Renal cortical epithelial cell (primary cell): ENCODE measurements at places on chromosomes 5 and 9.

- no peak for DNase-seq
These were observed 5.2 kb upstream of the GRHPR start for GRCh38 chr9:37417252-37417803.

GRCh38 chr9:94904806-94905205 lies 178.3 kb downstream of the AOPEP start:
- DNase-seq: no peak

- no peak for DNase-seq
These were observed 24.9 kb upstream of the UNC5A start for GRCh38 chr5:176785184-176786145.

GRCh38 chr5:35853631-35854030 lies 3.1 kb upstream of the IL7R start:
- DNase-seq: peak; percentile 11

GRCh38 chr9:11206925-11207324 lies 594.1 kb upstream of the PTPRD start:
- no peak for DNase-seq

DNA sequence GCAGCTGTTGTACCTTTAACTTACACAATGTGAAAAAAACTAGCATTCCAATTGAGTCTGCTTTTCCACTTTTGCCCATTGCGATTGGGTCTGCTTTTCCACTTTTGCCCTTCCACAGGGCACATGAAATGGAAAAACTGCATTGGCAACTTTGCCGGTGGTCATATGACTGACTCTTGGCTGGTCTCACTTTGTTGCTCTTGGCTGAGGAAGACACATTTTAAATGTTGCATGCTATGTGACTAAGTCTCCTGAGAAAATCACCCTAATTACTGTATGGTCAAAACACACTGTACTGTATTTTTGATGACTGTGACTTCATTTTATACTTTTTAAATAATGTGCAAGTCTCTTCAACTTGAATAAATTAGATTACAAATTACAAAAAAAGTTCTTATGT lies 1.6 kb upstream of the OXCT1 start:
- peak; percentile 79 for DNase-seq

DNA sequence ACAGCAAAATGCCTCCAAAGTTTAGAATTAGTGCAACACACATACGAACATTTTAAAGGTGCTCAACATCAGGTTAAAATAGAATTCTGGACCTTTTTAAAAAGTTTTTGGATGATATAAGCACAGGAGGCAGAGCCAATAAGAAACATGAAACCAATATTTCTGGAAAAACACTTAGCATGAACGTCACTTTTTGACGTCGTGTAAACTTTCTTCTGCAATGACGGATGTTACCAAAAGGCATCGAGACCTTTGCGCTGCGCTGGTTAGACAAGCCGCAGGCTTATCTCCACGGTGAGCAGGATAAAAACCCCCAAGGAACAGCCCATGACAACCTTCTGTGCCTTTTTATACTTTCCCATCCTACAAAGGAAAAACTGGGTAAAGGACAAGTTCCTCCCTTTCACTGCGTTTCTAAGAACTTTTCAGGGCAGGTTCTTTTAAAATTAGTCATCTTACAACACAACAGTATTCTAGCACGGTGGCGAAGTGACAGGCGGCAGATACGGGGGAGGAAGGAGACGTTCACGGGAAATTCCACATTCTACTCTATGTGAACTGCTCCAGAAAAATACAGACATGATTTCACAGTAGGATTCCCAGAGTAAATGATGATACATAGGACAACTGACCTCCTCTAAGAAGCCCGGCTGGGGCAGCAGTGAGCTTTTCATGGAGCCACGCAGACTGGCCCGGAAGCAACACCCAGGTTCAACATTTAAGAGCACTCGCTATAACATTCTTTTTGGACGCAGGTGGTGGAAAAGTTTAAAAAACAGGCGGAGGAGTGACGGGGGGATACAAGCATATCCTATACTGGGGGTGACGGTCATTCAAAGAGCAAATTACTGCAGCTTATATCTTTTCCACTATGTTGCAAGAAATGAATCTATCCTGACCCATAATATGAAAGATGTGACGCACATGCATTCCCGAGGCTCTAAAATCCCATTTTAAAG lies 52.4 kb downstream of the USP20 start:
- DNase-seq: no peak

GRCh38 chr5:132370971-132371602 lies 1.6 kb downstream of the SLC22A5 start:
- DNase-seq: no peak

DNA sequence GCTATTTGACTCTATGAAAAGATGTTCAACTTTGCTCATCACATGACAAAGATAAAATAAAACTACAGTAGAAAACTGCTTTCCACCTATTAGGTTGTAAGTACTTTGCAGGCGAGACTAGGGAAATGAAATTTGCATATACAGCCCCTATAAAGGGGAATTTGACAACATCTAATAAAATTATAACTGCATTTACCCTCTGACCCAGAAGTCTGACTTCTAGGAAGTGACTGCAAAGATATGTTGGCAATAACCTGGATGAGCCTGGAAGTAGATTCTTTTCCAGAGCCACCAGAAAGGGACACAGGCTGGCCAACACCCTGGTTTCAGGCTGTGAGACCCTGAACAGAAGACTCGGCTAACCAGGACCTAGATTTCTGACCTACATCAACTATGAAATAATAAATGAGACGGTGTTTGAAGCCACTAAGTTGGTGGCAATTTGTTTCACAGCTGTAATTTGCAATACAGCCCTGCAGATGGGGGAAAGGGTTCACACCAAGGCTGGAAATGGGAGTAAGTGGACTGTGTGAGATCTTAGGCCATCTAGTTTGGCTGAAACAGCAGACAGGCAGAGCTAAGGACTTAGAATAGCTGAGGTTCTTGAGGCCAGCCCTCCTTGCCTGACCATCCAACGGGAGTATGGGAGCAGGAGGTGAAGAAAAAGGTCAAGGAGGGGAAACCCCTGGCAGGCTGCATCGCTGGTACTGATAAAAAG lies 106.6 kb downstream of the SIL1 start:
- no peak for DNase-seq

- DNase-seq: no peak
These were observed 10.6 kb upstream of the PPP1R26 start for GRCh38 chr9:135468854-135469521.

DNA sequence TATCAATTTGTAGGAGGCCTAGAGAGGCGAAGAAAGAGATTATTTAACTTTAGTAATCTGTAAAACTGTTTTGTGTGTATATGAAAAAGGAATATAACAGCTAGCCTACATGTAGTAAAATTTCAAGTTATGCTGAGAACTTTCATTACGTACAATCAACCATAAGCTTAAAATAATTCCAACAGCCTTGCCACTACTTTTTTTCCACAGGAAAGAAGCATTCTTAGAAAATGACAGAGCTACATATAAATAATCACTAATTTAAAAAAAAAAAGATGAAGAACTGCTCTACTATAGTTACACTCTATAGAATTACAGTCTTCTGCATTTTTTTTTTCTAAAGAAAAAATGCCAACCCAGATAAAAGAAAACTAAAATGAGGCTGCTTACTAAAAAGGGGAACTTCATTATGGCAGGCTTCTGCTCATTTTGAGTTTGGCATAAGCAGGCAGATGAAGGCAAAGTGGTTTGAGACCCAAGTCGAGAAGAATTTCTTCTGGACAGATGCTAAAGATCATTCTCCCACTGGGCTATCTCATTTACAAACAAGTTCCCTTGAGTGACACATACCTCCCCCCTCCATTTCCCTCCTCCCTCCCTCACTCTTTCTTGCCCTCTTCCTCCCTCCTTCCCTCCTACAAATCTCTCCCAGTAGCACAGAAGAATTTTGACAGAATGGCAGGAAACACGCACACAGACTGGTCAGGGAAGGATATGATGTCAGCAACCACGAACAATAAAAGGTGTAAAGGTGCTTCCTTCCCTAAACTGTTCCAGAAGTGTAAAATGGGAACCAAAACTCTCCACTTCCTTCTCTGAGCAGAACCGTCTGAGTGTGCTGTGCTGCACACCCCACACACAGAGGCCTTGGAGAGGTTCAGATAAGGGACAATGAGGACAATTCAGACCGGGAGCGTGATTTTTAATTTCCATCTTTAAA lies 56.1 kb downstream of the MEF2C start:
- DNase-seq: peak; percentile 56

- no peak for DNase-seq
These were observed 66.4 kb upstream of the PIK3R1 start for GRCh38 chr5:68149189-68149588.

- DNase-seq: no peak
These were observed 56.4 kb downstream of the GTF3C4 start for GRCh38 chr9:132726576-132727130.

DNA sequence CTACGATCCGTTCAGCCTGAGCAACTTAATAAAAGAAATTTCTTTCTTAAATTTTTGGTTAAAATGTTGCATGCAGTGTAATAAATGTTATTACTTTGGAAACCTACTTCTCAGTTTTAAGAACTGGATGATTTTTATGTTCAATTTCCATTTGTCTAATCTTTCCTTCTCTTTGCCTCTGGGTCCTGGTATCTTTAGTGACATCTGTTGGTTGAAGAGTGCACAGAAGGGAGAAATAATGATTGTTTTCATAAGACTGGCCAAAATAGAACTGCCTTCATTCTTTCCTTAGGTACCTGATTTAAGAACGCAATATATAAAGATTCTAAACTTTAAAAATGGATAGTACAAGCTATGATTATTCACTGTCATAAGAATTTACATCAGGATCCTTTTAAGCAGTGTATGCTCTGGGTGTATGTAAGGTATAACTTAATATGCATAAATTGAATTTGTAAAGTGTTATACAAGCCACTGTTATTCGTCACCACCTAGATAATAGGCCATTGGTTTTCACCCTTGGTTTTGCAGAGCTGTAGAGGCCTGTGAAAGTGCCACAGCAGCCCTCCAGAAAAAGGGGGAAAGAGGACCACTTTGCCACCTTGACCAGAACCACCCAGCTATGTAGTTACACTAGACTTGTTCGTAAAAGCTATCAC lies 82.8 kb upstream of the TLX3 start:
- DNase-seq: peak; percentile 13

- DNase-seq: peak; percentile 55
These were observed 39.1 kb downstream of the COL23A1 start for GRCh38 chr5:178551059-178551458.

GRCh38 chr5:126594748-126595485 lies at the start of gene ALDH7A1:
ALDH7A1 (minus strand) TSS chr5:126595219; CDS start chr5:126595198, 21 bp downstream.
- DNase-seq: peak; percentile 86

DNA sequence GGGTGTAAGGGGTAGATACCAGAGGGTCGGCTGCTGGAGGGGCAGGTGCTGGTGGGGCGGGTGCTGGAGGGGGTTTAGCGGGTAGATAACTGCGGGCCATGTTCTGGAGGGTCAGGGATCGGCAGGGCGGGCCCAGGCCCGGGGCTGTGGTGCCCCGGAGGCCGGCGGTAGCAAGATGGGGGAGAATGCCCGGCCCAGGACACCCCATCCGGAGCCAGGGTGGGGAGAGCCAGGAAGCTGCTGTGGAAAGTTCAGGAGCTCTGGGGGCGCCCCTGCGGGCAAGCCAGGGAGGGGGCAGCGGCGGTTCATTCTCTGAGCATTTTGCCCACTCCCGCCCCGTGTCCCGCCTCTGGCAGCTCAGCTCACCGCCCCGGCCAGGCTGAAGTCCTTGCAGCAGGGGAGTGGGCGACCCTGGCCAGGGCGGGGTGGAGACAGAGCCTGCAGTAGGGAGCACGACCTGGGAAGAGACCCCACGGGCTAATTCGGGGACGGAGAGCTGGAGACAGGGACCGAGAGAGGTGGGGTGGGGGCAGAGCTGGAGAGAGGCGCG lies 538 bp downstream of the PRRT1B start:
- DNase-seq: no peak

DNA sequence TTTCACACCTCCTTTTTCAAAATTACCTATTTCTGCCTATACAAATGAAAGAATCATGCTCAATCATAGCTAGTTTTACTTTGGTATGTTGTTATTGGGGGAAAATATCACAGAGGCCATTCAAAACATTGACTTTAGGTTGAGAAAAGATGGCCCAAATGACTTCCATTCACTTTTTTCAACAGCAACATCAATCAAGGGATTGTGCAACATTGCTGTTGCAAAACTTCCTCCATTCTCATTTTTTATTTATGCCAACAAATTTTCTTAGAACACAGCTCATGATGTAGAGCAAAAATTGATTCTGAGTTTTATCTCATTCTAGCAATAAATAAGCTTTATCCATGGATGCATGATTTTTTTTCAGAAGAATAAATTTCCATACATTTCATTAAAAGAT lies 93.6 kb upstream of the RORB start:
- DNase-seq: no peak

DNA sequence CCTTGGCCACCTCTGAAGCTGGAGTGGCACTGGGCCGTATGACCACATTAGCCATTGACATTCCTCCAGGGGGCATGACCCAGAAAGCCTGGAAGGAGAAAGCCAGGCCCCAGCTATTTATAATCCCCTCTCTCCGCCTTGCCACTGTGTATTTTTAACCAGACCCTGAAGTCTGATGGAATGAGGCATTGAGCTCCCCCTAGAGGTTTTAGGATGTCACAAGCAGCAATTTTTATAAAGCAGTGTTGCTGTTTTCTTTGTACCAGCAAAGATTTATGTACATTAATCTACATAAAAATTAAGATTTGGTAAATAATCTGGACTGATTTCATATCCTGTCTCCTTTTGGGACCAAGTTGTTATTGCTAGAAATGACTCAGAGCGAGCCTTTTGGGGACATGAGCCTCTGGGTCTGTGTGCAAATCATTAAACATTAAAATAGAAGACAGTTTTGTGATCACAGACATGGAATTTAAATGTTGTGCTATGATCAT lies 127.1 kb downstream of the TRIO start:
- peak; percentile 75 for DNase-seq

DNA sequence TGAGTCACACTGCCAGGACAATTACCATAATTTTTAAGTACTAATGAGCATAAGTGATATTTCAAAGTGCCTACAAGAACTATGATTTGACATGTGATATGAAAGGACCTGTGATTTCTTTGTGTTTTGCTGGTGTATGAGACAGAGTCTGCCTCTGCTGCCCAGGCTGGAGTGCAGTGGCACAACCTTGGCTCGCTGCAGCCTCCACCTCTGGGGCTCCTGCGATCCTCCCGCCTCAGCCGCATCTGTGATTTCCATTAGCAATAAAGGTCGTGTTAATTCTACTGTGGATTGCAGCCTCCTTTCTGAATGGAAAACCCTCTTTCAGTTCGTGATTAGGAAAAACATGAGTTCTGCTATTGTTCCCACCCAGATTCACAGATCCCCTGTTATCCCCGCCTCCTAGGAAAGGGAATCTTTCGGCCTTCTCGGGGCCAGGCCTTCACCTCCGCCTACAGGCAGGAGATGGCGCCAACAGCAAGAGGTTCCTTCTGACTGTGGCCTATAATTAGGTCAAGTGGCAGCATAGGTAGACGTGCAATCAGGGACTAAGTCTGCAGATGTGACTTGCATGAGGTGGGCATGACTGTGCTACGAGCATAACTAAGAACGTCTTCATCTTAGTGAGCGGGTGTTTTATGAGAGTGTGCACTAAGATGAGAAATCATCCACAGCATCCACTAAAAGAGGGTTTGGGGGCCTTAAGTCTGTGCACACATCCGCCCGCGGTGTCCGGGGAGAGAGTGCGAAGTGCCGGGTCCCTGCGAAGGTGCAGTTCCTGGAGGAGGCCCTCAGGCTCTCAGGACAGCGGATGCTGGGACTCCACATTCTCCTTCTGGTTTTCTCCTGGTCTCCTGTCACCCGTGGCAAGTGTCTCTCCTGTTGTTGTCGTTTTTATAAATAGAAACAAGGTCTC lies 23.1 kb downstream of the TRIM7 start:
- peak; percentile 66 for DNase-seq

- no peak for DNase-seq
These were observed 2.0 kb upstream of the ANP32B start for GRCh38 chr9:97980918-97981845.

GRCh38 chr9:115411516-115411915 lies 293.6 kb upstream of the TNC start:
- DNase-seq: no peak

- no peak for DNase-seq
These were observed 4.1 kb upstream of the HDHD3 start for GRCh38 chr9:113380869-113381378.
